ENCODE measurements at places on chromosomes 4 and X. TPM values are rescaled to one million over a fixed set of nuclear protein-coding genes. Genes with fewer than 3 reads are reported as not detected.
A peak's percentile ranks its signal among the peaks of the same experiment; 100 is the strongest.

SLC7A11 gene
- total RNA-seq, result 45.8 TPM

AGTR2 gene
- total RNA-seq, result not detected

GRCh38 chr4:173211838-173212237 is 43.2 kb downstream of the GALNT7 start:
- H3K4me3 ChIP-seq, result no peak overlapping the region
- peak overlapping the region; percentile 59 for H3K27ac ChIP-seq
- H3K4me1 ChIP-seq, result peaks cover 78% of the 10 kb centered on the region
- no peaks in the 10 kb centered on the region for H3K36me3 ChIP-seq

MAGEB1 gene
- total RNA-seq, result 0.69 TPM

DNA sequence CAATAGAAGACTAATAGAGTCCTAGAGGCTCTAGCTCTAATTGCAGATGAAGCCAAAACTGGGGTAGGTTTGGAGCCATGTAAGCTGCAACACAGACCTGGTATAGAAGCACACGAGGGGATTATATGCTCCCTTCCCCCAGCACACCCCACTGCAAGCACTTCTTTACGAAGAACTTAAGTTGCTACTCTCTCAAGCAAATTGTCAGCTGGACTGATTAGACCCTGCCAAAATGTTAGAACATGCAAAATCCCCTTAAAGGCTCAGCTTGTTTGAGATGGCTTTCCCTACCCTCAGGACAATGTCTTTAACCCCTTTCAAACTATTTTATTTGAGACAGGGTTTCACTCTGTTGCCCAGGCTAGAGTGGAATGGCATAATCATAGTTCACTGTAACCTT is 4.7 kb upstream of the KIAA1210 start:
- DNase-seq, result no peak
- H3K27ac ChIP-seq, result no peak overlapping the region
- H3K4me1 ChIP-seq, result no peaks in the 10 kb centered on the region
- no peak overlapping the region for H3K4me3 ChIP-seq
- no peaks in the 10 kb centered on the region for H3K27me3 ChIP-seq

RNF150 gene
- 0.07 TPM for total RNA-seq

All from HCT116 (cell line).